ENCODE measurements at places on chromosomes 7 and 10. TPM values are rescaled to one million over a fixed set of nuclear protein-coding genes. Genes with fewer than 3 reads are reported as not detected.

ZNF365 gene
- 2.8 TPM for total RNA-seq

TMEM236 gene
- total RNA-seq = under 0.01 TPM

C7orf33 gene
- total RNA-seq = not detected

PCGF5 gene
- total RNA-seq = 17.9 TPM

GPR26 gene
- total RNA-seq = not detected

KCNIP2 gene
- 1.8 TPM for total RNA-seq

ACTA2 gene
- total RNA-seq = 175 TPM

AGBL3 gene
- 1.4 TPM for total RNA-seq

CTBP2 gene
- 48.5 TPM for total RNA-seq

All from smooth muscle cell of bladder (primary cell).